ENCODE measurements at places on chromosomes 1 and 21.

GRCh38 chr21:15059397-15059796, 5.4 kb downstream of the NRIP1 start:
- DNase-seq = no peak

DNA sequence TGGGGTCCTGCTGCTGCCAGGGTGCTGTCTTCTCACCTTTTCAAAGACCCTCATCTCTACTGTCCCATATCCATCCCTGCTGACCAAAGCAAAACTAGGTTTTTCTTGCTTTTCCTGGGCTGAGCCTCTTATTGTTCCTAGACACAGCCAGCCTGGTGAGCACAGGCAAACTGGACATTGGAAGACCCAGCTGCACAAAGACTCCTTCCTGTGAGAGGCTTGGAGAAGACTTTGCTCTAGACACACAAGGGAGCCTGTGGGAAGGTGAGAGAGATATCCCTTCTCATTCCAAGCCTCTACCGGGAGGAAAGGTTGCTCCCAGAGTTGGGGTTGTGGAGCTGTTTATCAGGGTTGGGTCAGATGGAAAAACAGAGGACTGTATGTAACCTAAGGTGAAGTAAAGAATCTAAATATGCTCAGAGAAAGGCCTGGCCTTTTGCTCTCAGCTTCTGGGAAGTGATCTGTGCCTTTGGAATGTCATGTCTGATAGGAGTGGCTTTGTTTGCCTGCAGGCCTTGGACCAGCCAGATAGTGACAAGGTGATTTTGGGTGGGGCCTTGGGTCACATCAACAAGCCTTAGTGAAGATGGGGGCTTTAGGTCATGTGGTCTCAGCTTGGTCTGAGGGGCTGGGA, 87.6 kb upstream of the RUNX1 start:
- DNase-seq = no peak

DNA sequence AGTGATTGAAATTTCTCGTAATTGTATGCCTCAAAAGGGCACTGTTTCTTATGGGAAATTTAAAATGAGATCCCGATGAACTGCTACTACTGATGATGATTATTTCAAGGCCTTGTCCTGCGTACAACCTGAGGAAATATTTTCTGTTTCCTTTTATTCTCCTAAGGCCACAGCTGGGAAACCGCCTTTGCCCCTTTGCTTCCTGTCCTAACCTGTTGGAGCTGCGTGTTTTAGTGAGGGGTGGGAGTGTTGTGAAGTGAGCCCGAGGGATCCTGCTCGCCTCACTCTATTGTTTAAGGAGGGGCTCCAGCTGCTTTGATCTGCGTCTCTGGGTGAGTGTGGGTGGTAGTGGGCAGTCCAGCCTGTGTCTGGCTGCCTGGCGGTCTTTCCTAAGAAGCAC, 14.4 kb downstream of the LAMC2 start:
- DNase-seq = no peak

DNA sequence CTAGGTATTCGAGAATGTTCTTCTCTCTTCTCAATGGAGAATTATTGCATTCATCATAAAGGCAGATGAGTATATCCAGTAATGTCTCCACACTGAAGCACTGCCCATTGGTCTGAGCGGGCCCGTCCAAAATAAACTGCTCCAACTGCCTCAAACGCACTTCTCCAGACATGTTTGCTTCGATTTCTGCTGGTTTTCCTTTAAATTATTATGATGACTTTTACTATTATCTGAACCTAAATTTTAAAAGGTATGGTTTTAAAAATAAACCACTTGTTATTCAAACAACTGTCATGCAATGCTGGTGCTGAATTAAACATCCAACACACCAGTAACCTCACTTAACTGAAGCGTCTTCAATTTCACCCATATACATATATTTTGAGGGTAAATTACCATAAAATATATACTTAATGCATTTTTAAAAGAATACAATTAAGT, 1.3 kb downstream of the CDC42BPA start:
- no peak for DNase-seq

DNA sequence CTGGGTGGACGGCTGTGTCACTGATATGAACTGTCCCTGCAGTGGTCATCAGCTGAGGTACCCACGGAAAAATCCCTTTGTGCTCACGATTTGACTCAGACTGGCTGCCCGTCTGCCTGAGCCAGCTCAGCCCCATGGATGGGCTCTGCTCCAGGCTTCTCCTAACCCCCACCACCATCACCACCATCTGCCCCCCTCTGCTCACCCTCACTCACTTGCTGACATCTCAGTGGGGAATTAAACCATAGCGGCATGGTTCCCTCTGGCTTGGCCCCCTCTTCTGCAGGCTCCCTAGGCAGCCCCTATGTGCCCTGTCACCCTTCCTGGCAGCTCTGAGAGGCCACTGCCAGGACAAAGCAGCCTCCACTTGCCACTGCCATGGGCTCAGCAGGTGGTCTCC, 17.3 kb downstream of the SLC6A9 start:
- DNase-seq = no peak

DNA sequence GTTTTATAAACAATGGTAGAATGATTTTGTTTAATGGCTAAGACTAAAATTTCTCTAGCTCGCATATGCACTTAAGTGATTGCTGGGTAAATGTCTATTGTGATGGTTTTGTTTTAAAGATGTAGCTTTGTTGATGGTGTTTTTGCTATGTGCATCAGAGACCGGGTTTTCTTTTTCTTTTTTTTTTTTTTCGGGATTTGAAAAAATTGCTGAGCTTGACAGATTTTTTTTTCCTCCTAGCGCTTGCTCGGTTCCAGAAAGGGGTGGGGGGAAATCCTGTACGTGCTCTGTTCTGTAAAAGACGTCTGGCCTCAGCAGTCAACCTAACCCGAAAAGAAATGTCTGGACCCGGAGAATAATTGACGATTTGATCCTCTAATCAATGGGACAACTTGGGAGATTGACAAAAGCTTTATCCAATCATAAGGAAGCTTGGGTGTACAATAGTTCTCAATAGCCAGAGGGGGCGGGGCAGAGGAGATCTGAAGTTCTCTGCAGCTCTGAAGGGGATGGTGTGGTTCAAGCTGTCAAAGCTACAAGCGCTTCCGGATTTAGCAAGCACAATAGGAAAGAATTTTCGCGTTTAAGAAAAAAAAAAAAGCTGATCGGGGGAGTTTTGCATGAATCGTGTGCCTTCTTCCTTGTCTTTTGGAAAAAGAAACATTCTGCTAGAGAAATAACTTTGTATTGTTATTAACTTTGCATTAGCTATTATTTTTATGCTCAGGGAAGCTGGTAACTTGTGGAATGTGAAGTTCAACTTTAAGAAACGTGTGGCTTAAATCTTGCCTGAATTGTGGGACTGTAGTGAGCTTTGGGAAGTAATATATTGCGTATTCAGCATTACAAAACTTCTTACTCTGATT, 4.5 kb upstream of the NFIA start:
- peak; percentile 64 for DNase-seq

DNA sequence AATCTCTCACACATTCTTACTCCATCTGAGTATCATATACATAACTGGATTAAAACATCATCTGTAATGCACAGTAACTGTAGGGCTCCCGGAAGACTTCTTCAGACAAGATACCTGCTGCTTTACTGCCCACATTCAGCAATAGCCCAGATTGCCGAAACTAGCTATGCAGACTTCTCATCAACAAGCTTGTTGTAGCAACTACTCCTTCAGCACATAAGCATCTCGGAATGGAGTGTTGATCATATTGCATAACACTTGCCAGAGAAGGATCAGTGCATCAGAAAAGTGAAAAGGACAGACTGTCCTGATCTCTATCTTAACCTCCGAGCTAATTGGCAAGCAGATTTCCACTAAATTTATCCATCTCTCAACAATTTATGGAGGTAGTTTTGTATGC, 354.6 kb upstream of the C1orf87 start:
- no peak for DNase-seq

DNA sequence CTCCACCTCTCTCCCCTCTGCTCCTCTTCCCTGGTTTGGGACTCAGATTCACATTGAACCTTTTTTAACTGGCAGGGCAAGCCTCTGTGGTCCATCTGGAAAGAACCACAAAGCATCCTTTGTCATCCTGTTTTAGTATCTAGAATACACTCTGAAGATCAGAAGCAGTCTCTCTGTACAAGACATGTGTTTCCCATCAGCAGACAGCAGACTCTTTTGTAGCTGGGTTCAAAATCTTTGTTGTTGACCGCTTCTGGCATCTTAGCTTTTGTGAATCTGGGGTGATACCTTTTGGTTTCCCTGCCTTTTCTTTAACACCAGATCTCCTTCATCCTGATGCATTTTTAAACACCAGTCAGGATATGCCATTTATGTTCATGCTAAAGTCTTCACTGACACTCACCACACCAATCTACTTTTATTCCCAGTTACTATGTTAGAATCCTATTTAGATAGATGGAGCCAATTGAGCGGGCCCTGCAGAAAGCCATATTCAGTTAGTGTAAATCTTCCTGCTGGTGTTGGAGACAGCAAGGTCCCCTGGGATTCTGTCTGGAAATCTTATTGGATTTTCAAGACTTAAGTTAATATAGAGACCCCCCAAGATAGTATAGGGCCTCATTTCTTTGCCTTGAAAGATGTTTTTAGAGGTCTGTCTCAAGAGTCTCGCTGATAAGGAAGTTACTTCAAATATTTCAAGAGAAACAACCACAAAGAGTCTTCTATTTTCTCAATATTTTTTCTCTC, 51.1 kb downstream of the ST6GALNAC3 start:
- no peak for DNase-seq

GRCh38 chr1:235127203-235127602, 1.4 kb downstream of the TOMM20 start:
- no peak for DNase-seq

DNA sequence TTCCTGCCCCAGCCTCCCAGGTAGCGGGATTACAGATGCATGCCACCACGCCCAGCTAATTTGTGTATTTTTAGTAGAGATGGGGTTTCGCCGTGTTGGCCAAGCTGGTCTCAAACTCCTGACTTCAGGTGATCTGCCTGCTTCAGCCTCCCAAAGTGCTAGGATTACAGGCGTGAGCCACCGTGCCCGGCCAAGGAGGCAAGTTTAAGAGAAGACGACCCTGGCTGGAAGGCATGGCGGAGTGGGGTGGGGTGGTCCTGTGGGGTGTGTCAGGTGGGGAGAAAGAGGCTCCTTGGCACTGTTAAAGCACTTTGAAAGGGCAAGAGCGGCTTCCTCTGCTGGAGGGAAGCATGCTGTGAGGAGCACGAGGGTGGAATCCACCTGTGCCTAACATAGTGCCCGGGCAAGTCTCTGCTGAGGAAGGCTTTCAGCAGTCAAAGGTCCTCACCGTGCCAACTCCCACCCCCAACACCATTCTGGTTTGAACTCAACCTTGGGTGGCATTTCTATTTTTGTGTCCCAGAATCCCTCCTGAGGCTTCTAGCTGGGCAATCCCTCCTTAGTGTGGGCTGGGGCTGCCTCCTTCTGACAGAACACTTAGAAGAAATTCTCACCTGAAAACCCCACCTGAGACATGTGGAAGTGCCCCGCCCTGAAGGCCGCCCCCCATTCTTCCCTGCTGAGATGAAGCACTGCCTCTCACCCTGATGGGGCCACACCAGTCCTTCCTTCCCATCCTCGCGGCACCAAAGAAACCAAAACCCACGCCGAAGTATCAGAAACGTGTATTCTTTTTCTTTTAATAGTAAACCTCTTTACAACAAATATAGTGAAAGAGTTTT, 37.4 kb downstream of the MEF2D start:
- no peak for DNase-seq

DNA sequence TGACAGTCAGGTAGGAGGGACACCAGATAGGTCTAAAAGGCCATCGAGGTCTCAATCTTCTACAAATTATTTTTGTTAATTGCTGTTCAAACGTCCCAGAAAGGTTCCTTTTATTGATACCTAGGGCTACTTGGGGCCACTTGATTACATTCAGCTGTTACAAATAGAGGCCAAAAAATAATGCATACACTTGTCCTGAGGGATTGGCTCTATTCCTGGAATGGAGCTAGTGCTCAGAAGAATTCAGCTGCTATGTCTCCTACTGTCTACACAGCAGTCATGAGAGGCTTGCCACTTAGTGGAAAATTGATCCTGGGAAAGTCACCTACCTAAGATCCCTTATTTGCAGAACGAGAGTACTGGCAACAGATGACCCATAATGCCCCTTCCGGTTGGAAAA, 498.3 kb downstream of the ADGRL2 start:
- DNase-seq = no peak

DNA sequence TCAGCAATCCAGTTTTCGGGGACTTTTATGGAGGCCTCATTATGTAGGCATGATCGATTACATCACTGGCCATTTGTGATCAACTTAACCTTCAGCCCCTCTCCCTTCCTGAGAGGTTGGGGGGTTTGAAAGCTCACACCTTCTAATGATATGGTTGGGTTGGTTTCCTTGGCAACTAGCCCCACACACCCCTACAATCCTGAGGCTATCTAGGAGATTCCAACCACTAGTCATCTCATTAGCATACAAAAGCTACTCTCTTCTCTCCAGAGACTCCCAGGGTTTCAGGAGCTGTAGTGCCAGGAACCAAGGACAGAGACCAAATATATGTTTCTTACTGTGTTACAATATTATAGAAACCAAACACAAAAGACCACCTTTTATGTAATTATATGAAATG, 35.2 kb upstream of the ZNF326 start:
- no peak for DNase-seq

DNA sequence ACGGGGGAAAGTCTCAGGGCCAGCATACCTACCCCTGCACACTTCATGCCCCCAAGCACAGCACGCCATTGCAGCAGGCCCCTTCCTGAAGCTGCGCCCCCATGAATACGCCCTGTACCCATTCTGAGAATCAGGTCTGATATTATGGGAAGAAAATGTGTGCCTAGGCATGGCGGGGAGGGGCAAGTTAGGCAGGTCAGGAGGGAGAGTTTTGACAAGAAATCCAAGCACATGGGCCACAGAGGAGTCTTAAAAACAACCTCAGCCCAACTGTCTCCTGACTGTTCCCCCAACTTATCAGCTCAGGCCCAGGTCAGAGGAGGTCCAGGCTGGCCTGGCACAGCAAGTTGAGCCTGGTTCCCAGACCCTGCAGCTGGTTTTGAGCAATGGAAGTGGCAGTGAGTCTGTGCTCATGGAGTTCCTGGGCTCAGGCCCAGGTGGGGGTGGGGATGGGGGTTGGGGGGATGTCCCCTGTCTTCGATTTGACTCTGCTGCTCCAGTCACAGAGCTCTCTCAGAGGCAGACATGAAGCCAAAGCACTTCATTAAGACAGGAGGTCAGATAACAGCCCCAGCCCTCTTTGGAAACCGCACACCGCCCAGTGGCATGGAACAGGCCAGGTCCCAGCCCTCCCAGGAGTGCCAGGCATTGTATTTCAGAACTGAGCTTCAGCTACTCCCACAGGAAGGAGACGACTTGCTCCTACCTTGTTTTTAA, 20.6 kb upstream of the BCAR3 start:
- DNase-seq = no peak

DNA sequence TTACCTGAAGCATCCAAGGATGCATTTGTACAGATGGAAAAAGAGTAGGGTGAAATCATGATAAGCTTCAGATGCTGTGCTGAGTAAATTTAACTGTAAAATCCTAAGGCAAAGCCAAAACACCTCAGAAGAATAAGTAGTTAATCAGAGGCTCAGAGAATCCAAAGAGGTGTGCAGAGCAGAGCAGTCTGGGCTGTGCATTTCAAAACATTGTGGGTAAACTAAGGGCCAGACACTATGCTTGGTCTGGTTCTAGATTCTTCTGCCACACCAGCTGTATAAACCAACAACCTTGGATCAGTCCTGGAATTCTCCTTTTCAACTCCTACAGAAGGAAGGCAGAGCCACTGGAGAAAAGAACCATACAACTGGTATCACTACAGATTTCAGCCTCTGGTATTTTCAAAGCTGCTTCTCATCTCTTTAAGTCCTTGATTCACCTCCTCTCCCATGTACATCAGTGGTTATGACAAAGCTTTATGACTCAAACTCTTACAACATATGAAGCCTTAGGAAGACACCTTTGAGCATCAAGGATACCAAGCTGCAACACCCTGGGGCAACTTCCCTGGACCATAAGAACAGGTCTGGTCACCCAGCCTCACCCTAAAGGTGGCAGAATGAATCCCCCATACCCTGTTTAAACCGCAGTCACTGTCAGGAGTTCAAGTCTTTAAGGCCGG, 11.6 kb upstream of the HIPK1 start:
- no peak for DNase-seq
